ENCODE measurements at places on chromosomes 3 and 15.

- DNase-seq, result no peak
These were observed 1065.2 kb downstream of the ZPLD1 start for GRCh38 chr3:103499967-103500366.

DNA sequence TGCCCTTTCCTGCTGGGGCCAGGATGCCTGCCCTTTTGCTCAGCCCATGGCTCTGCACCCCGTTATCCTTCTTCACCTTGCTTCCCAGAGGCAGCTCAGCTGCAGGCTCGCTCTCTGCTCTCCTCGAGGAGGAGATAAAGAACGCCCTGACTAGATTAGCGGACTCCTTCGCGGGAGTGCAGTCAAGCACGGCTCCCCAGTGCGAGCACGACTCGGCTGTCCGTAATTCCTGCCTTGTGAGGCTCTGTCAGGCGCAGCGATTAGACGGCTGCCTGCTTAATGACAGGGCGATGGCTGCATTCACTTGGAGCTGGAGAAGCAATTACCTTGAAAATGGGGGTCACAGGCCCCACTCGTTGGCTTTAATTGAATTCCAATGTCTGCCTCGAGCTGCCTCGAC, 25.9 kb downstream of the TLE3 start:
- DNase-seq, result no peak

GRCh38 chr3:141782386-141782932, 19.3 kb downstream of the GRK7 start:
- no peak for DNase-seq

- DNase-seq, result no peak
These were observed 43.0 kb upstream of the HEG1 start for GRCh38 chr3:125098611-125099291.

DNA sequence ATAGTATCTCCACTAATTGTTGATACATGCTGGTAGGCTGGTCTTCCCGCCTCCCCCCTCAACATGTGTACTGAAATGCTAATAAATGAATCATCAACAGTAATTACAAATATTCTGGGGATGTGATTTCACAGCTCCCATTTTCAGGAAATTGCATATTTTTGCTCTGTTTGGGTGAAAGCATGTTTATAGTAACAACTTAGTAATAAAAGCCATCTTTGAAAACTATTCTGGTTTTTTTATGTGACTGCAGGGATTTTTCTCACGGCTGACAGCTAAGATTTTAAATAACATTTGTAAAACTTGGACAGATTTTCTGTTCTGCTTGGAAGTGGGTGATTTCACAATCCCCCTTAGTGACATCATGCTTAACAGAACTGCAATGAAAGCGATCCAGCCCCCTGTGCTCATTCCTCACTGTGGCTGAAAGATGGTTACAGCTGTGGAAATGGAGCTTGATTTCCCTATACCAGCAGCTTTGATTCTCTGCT, 25.6 kb upstream of the FAM174B start:
- no peak for DNase-seq

DNA sequence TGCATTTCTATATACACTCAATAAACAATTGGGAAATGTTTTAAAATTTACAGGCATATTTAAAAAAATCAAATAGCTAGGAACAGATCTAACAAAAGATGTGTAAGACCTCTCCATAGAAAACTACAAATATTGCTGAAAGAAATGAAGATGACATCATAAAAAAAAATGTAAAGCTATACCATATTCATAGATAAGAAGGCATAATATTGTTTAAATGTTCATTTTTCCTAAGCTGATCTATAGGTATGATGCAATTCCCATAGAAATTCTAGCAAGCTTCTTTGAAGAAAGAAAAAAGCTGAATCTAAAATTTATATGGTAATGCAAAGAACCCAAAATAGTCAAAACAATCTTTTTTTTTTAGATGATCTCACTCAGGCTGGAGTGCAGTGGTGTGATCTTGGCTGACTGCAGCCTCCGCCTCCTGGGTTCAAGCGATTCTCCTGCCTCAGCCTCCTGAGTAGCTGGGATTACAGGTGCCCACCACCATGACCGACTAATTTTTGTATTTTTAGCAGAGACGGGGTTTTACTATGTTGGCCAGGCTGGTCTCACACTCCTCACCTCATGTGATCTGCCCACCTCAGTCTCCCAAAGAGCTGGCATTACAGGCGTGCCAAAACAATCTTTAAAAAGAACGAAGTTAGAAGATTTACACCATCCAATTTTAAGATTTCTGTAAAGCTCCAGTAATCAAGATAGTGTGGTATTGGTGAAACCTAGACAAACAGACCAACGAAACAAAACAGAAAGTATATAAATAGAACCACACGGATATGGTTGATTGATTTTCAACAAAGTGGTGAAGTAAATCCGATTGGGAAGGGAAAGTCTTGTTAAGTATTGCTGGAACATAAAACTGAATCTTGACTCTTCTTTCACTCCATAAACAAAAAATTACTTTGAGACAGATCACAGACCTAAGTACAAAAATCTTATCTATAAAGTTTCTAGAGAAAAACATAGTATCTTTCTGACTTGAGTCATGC, 6.3 kb upstream of the BHLHE40 start:
- no peak for DNase-seq

GRCh38 chr15:54605043-54605442, 591.7 kb downstream of the RSL24D1 start:
- DNase-seq, result no peak

DNA sequence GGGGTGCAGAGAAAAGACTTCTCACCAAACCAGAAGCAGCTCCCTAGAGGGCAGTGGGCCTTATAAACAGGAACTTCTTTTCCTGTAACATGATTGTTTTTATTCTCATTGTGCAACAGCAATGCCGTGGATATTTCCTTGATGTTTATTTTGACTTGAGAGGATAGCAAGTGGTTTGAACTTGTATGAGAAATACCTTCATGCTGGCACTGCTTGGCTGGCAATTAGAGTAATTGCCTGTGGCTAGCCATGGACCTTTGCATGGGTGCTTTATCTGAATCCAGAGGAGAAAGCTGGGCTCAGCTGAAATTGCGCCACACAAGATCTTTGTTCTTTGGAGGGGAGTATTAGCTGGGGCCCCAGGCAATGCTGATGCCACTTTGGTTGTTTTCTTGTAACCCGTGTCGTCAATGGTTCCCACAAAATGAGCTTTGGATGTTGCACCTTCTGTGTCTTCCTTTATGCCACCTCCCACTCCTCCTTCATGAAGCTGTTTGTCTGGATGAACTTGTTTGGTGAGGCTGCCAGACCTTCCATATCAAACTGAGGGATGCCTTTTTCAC, 37.9 kb downstream of the CMTM8 start:
- no peak for DNase-seq

GRCh38 chr3:38133209-38133556, 3.7 kb downstream of the ACAA1 start:
- no peak for DNase-seq

DNA sequence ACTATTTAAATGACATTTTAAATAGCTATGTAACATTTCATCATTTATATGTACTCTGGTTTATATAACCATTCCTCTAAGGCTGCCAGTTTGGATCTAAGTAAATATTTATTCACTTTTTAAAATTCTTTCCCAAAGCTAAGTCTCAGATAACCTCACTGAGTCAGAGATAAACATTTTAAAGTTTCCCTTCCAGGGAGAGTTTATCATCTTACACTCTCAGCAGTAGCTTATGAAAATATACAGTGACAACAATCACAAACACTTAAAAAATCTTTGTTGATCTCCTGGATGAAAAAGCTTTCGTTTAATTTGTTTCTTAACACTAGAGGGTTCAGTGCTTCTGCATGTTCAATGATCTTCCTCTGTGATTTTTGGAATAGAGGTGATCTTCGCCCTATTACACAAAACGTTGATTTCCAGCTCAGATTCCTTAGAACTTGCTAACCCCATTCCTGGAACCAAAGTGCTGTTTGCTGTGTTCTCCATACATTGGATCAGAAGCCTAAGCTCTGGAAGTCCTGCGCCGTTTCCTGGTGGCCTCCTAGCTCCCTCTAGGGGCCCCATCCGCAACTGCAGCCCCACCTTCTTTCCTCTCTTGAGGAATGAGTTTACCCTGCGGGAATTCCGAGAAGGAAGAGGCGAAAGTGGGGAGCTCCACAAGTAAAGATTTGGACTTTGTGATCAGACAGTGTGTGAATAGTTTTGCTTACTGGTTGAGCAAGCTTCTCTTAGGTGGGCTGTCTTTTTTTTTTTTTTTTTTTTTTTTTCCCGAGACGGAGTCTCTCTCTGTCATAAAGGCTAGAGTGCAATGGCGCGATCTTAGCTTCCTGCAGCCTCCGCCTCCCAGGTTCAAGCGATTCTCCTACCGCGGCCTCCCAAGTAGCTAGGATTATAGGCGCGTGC, 29.3 kb upstream of the SACM1L start:
- no peak for DNase-seq

DNA sequence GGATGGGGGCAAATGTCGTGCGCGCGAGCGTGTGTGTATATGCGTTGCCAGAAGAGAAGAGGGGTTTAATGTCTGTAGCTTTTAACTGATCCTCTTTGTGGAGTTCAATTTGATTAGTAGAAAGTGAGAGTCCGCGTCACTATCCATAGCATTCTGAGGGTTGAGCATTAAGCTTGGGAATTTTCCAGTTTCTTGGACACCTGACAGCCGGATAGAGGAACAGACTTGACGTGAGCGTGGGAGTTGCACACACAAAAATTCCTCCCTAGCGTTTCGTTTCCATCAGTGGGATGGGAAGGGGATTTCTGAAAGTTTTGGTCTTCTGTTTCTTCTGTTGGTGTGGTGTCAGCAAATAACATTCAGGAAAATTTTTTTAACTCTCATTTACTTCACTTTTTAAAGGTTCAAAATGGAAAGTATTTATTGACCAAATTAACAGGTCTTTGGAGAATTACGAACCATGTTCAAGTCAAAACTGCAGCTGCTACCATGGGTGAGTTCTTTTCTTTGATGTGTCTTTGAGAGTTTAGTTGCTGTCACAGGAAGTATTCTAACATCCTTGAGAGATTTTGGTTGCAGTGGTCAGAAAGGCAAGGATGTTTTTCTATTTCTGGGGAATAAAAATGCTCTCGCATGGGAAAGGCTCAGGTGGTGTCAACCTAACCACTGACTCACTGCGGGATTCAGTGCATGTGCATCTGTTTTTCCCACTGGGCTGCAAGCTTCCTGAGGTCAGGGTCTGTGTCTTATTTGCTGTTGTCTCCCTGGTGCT, 841 bp downstream of the POGLUT1 start:
- peak; percentile 36 for DNase-seq

GRCh38 chr15:52154896-52155865, 36.0 kb downstream of the GNB5 start:
- DNase-seq, result no peak
